ENCODE measurements at places on chromosomes 5 and 9. TPM values are rescaled to one million over a fixed set of nuclear protein-coding genes. Genes with fewer than 3 reads are reported as not detected.

The VCAN gene
- total RNA-seq: 152 TPM

The SURF6 gene
- total RNA-seq: 15.0 TPM

The LPAR1 gene
- total RNA-seq: 0.56 TPM

The ERMP1 gene
- 4.2 TPM for total RNA-seq

The MPDZ gene
- total RNA-seq: 38.7 TPM

The NKD2 gene
- total RNA-seq: 41.7 TPM

The SWI5 gene
- 13.7 TPM for total RNA-seq

The KIF20A gene
- total RNA-seq: 8.7 TPM

The CCL27 gene
- total RNA-seq: 1.7 TPM

The CCNJL gene
- total RNA-seq: 123 TPM

The GMCL2 gene
- total RNA-seq: not detected

The TMOD1 gene
- total RNA-seq: 0.64 TPM

The IRX4 gene
- 0.20 TPM for total RNA-seq

The C1QTNF2 gene
- total RNA-seq: 1.0 TPM

The ADAMTSL1 gene
- 0.91 TPM for total RNA-seq

The ELOVL7 gene
- 0.59 TPM for total RNA-seq

The PCDHGB5 gene
- total RNA-seq: 9.3 TPM

The BTNL3 gene
- total RNA-seq: not detected

The PHPT1 gene
- total RNA-seq: 101 TPM

All from glutamatergic neuron (in vitro differentiated cells).